ENCODE measurements at places on chromosomes 5 and 9.

DNA sequence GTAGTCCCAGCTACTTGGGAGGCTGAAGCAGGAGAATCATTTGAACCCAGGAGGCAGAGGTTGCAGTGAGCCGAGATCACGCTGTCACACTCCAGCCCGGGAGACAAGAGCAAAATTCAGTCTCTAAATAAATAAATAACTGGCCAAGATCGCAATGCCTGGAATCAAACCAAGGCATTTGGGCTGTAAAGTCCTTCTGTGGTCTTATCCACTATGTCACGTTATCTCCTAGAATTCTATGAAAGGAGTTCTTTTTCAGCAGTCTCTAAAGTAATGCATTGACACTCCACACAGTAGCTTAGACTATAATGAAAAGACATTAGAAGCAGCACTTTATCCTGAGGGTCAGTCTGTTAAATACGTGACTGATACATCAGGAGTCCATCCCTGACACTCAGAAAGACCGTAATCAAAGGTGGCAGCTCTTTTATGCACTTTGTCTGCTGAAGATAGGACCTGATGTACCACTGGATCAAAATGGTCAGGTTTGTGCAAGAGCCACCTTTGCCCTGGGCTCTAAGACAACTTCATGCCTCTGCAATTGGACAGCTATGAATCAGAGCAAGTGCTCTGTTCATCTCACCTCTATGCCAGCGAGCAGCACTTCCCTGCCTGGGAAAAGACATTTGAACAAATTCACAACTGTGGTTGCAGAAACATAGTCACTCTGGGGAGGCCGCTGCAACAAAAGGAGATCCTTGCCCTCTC is 31.7 kb upstream of the GNA14 start:
- no peak for DNase-seq

- no peak for DNase-seq
These were observed 142.7 kb downstream of the KCNN2 start for GRCh38 chr5:114504560-114504959.

DNA sequence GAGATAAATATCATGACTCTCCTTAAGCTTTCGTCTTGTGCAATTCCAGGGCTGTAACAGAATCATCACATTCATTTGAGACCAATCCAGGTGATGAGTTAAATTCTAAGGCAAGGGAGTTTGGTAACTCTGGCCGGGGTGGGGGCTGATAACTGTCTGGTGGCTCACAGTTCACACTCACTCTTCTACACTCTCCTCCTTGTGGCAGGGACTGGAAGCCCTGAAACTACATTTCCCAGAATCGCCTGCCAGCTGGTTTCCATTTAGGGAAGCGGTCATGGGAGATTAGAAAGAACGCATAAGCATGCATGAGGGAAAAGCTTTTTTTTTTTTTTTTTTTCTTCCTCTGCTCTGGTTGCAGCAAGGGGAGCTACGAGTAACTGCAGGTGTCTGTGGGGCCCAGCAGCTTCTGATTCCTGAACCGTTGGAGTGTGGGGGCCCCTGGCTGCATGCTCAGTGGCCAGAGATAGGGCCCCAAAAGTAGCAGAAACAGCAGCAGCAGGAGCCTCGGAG is 154.8 kb upstream of the TBC1D2 start:
- no peak for DNase-seq

GRCh38 chr5:113249206-113249605 is 185.6 kb downstream of the TSSK1B start:
- DNase-seq, result no peak

DNA sequence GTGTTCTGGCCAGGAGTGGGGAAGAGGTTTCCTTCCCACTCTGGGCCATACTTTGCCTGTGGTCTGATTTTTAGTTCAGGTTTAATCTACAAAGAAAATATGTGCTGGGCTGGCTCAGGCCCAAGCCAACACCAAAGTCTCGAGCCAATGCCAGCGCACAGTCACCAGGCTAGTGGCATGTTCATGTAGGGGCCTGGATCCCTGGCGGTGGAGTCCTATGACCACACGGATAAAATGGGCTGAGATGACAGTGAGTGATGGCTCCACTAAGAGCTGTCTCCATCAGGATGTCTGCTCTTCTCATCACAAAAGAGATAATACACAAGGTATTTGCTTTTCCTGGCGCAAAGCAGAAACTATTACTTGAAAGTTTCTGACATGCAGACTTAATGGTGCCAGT is 92.9 kb upstream of the PTPN3 start:
- DNase-seq, result no peak

GRCh38 chr5:38590838-38591522 is 34.5 kb upstream of the LIFR start:
- no peak for DNase-seq

GRCh38 chr5:151097820-151098767 is 17.3 kb upstream of the TNIP1 start:
- peak; percentile 40 for DNase-seq

GRCh38 chr9:98839724-98840123 is 32.3 kb downstream of the GALNT12 start:
- no peak for DNase-seq

- DNase-seq, result no peak
These were observed 88.9 kb downstream of the S1PR3 start for GRCh38 chr9:89080193-89080592.

DNA sequence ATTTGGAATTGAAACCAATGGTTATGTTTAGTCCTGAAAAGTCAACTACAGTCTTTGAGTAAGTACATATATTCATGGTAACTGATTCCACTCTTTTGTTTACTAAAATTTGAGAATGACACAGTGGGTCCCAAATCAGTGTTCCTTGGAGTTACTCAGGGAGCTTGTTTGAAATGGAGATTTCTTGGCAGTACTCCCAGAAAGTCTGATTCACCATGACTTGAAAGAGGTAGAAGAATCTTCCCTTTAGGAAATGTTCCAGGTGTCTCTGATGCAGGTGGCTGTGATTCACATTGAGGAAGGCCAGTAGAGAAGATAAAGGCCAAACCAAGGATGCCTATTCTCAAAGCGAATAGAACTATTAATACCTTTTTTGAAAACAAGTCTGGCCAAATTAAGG is 1078.3 kb downstream of the CDH12 start:
- no peak for DNase-seq

DNA sequence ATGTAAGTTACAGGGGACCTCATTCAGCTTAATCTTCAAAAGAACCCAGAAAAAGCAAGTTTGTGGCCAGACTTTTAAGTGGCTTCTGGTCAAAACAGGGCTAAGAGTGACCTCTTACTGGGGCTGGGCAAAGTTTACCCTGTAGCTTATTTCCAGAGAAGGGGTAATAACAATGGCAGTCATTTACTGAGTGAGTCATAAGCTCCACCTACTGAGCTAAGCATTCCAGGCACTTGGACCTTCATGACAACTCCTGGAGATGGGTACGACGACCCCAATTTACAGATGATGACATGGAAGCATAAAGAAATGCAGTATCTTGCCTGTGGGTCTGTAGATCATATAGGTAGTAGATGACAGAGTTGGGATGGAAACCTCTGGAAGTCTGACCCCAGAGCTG is 4.7 kb upstream of the GPR151 start:
- no peak for DNase-seq

- no peak for DNase-seq
These were observed 159.6 kb downstream of the IRX2 start for GRCh38 chr5:2591777-2592453.

DNA sequence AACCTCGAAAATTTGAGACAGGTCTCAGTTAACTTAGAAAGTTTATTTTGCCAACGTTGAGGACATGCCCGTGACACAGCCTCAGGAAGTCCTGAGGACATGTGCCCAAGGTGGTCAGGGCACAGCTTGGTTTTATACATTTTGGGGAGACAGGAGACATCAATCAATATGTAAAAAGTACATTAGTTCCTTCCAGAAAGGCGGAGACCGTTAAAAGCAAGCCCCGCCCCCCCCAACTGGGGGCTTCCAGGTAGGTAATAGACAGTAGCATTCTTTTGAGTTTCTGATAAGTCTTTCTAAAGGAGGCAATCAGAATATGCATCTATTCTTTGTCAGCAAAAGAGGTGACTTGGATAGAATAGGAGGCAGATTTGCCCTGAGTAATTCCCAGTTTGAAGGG is 599 bp upstream of the MOCS2 start:
- no peak for DNase-seq

DNA sequence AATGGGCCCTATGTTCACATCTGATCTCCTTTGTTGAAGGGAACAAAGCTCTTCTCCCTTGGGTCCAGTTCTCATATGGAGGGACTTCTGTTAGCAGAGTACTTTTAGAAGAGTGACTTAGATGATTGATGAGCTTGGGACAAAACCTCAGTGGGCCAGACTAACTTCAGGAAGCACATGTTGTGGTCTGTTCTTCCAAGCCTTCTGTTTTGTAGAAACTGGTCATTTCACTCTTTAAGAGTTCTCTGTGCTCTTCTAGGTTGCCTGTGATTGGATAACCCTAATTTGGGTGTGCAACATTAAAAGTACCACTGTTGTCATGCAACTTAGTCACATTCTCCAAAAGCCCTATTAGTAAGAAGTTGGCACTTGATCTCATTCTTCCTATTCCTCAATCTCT is 183.5 kb upstream of the ACO1 start:
- DNase-seq, result no peak

GRCh38 chr9:83247732-83248131 is 184.8 kb upstream of the RASEF start:
- no peak for DNase-seq

DNA sequence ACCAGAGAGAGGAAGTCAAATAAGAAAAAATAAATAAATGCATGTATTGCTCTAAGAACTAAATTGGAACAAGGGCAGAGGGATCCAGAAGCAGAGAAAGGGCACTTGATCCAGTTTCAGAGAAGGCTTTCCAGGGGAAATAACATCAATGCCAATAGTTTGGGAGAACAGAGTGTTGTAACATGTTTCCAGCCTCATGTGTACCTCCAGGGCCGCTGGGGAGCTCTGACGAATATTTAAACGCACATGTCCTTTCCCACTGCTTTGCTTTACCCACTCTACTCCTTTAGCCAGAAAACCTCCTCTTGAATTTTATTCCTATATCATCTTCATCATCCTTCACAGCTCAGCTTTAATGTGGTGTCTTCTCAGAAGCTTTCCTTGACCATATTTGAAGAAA is 233.7 kb downstream of the ENC1 start:
- DNase-seq, result no peak

GRCh38 chr9:128070874-128071273 is 2.8 kb downstream of the SLC25A25 start:
- no peak for DNase-seq

DNA sequence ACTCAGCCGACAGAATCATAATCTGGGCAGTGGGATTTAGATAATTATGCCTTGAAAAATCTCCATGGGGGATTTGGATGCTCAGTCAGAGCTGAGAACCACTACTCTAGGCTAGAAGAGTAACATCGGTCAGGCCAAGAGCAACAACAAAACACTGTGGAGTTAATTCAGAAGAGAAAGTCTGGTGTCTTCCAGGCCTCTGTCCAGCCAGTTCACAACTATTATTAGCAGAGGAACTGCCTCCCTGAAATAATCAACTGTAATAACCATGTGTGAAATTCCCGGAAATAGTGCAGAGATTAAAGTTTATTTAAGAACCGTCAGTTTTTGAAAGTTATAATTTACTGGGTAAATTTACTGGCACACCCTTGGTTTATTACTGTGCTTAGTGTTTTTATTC is 8.2 kb upstream of the MARCHF3 start:
- DNase-seq, result no peak

- DNase-seq, result no peak
These were observed 77.3 kb upstream of the SH3PXD2B start for GRCh38 chr5:172531704-172532026.

DNA sequence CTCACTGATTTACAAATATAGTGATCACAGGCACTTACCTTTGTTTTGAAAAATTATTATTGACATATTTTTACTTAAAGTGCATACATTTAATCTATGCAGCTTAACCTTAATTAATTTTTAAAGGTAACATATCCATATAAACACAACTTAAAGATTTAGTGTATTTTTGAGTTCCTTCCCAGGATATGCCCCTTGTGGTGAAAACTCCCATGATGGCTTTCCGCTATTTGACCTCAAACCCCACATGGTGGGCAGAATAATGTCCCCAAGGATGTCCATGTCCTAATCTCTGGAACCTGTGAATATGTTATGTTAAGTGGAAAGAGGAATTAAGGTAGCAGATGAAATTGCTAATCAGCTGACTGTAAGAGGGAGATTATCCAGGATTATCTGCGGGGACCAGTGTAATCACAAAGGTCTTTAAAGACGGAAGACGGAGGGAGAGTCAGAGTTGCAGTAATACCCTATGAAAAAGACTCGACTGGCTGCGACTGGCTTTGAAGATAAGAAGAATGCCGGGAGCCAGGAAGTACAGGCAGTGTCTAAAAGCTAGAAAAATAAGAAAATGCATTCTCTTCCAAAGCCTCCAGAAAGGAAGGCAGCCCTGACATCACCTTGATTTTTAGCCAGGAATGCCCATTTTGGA is 193.9 kb downstream of the ICE1 start:
- DNase-seq, result no peak

DNA sequence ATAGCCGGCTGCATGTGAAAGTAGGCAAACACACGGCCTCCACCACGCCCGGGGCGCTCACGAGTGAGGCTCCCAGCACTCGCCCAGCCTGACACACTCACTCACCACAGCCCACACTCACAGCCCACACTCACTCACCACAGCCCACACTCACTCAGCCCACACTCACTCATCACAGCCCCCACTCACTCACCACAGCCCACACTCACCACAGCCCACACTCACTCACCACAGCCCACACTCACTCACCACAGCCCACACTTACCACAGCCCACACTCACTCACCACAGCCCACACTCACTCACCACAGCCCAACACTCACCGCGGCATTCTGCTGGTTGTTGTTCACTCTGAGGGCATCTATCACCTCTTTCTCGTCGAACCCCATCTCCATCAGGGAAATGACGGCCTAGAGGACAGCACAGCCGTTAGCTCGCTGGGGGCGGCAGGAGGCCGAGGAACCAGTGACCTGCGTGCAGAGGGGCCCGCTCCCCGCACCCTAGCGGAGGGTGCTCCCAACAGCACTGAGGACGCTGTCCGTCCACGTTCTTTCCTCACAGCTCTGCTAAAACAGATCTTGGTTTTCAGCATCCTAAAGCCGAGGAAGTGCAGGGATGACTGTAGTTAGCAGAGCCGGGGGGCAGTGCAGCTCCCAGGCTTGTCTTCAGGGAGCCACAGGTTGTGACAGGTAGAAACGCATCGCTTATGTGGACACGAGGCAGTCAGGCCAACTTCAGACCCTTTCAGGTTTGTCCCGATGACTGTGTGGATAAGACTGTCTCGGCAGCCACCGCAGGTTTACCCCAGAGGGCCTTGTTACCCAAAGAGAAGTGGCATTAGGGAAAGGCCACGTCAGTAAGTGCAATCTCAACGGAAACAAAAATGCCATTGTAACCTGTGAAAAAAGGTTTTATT is 21.6 kb downstream of the UBAC1 start:
- DNase-seq, result peak; percentile 51

DNA sequence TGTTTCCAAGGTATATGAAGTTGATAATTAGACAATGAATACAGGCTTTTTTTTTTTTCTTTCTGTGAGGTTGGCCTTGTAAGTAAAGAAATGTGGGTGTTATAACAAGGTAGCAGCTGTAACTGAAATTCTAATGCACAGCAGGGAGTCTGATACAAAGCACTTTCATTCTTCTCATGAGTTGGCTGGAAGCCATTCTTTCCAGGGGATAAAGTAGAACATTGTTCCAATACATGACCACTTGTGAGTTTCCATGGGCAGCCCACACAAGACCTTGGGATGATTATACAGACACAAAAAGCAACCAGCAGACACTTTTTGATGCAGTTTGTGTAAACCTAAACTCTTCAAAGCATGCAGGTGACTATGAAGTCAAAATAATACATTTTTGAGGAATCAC is 1785.9 kb upstream of the WWC1 start:
- no peak for DNase-seq

All from T-helper 2 cell treated with Interferon-gamma antibody and Interleukin-4, amounts not matched to agents 5 μg/mL and 100 μg/mL, for 36 hours (primary cell).